ENCODE measurements at places on chromosomes 12 and 14.

DNA sequence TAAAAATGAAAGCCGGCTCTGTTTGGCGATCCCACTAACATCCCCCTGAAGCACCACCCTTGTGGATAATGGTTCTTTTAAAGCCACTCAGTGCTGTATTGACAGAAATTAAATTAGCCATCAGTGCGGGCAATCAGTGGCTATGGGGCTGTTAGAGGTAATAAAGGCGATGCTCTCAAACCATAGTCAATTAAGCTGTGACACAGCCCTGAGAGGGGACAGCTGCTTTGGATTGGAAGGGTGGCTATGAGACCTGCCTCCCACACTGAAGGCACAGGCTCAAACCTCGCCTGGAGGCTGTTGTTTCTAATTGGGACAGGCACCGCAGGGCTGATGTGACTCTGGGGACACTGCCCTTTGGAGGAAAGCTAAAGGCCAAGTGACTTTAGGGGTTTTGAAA is 562.2 kb downstream of the VRK1 start:
- DNase-seq, result no peak

DNA sequence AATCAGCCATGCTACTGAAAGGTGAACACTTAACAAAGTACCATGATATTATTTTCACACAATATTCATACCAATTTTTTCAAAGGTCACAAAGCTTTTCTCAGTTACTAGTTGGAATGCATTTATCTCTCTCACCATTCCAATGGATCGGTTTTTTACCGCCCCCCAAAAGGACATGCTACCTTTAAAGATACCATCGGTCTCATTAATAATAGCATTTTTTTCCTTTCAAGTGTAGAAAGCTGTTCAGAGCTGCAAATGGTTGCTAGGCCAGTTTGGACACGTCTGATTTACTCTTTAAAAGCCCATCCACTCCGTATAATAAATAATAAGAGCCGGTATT is 34.9 kb upstream of the STON2 start:
- no peak for DNase-seq

DNA sequence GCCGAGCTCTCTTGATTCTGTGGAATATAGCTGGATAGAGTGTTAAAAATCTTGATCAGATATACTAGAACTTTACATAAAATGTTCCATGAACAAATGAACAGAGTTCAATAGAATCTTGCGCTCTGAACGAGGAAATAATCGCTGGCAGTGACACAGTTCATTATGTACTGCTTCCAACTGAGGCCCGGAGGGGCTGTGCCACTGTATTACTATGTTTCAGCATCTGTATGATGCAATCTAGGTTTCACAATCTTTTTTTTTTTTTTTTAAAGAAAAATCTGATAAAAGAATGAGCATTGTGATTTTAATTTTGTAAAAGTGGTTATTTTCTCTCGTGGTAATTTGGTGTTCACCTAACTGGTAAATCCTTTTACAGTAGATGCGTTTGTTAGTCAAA is 77.2 kb downstream of the FERMT2 start:
- no peak for DNase-seq

GRCh38 chr12:4117386-4118016 is 156.1 kb upstream of the CCND2 start:
- DNase-seq, result no peak

- DNase-seq, result peak; percentile 50
Observed at GRCh38 chr12:53053218-53054111, 3.6 kb downstream of the TNS2 start.

GRCh38 chr12:124683152-124684124 is 116.0 kb upstream of the NCOR2 start:
- no peak for DNase-seq

DNA sequence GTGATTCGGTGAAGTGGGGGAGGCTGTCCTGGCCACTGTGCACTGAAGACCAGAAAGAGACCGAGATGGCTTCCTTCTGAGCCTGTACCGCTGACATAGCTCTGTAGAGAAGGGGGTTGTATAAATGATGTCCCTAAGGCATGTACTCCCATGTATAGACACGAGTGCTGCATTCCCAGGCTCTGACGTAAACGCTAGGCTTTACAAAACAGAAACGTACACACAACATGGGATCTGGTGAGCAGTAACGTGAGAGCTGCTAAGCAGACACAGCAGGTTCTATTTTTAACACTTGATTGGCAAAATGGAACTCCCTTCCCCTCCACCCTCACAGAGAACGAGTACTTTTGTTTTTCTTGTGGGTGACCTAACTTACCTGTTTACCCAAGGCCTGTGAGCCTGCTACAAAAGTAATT is 35.9 kb downstream of the ACADS start:
- DNase-seq, result no peak

DNA sequence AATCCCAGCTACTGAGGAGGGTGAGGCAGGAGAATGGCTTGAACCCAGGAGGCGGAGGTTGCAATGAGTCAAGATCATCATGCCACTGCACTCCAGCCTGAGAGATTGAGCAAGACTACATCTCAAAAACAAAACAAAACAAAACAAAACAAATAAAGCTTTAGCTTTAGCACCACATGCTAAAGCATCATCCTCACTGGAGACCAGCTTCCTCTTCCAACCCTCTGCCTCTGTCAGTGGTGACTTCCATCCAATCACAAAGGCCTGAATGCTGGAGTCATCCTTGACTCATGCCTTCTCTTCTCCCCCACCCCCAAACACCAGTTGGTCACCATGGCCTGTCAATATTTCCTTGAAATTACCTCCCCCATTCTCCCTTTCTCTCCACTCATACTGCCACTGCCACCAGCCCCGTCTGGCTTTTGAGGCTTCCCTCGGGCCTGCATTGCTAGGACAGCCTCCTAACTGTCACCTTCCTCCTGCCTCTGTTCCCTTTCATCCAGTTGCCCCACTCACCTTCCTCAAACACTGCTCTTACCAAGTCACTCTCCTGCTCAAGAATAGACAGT is 1.4 kb downstream of the ZNF385A start:
- DNase-seq, result no peak

Measured in central memory CD4-positive, alpha-beta T cell (primary cell).